ENCODE measurements at places on chromosomes 5 and 9.

DNA sequence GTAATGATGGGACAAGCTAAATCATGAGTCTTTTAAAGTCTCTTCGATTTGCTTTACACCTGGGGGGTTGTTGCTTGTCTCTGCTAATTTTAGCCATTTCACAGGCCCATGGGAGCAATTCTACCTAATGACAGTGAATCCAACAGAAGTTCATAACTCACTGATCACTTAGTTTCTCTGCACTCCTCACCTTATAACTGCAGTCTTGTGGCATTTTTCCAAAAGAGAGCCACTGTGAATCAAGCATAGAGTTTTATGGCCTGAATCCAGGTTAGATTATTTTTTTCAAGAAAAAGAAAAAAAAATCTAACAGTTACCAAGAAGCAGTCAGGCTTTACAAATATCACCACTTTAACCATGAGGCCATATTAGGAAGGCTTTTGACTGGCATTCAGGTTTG is 1.5 kb upstream of the IL7R start:
- DNase-seq: peak; percentile 64

- DNase-seq: no peak
Measured at GRCh38 chr5:143258559-143259253, 144.8 kb downstream of the NR3C1 start.

- DNase-seq: no peak
Measured at GRCh38 chr9:33619666-33620404, 95.8 kb downstream of the ANKRD18B start.

DNA sequence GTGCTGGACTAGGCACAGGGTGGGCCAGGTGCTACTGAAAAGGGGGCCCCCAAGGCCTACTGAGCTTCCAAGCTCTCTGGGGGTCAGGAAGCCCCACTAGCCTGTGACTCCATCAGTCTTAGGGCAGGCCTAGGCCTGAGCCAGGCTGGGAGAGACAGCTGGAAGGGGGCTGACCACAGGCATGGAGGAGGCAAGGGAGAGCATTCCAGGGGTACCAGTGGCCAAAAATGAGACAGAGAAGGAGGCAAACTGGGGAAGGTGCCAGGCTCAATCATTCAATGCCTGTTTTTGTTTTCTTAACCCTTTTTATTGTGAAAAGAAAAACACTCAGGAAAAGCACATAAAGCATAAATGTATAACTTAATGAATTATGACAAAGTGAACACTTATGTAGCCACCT is 26.2 kb upstream of the TCF7 start:
- DNase-seq: no peak

DNA sequence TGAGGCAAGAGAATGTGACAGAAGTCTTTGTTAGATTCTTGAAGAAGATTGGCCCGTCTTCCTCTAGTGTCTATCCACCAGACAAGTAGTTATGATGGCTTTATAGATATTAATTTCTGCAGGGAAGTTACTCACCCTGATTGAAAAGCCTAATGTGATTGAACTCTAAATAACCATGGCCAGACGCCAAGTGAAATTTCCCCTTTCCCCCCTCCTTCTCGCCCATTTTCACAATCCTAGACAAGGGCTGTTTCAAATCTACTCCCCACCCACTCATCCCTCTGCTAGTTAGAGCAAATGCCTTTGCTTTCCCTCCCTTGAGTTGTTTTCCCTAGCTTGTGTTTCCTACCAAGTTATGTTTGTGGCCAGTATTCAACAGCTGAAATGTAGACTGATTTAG is 182.5 kb downstream of the TMEM167A start:
- DNase-seq: no peak

- no peak for DNase-seq
Measured at GRCh38 chr5:172117977-172118701, 69.9 kb downstream of the STK10 start.

- peak; percentile 48 for DNase-seq
Measured at GRCh38 chr9:70340572-70340971, 73.9 kb downstream of the KLF9 start.

GRCh38 chr9:73141282-73141681 is 10.4 kb upstream of the ANXA1 start:
- no peak for DNase-seq

- DNase-seq: no peak
Measured at GRCh38 chr9:128913048-128913900, 7.5 kb upstream of the PHYHD1 start.

DNA sequence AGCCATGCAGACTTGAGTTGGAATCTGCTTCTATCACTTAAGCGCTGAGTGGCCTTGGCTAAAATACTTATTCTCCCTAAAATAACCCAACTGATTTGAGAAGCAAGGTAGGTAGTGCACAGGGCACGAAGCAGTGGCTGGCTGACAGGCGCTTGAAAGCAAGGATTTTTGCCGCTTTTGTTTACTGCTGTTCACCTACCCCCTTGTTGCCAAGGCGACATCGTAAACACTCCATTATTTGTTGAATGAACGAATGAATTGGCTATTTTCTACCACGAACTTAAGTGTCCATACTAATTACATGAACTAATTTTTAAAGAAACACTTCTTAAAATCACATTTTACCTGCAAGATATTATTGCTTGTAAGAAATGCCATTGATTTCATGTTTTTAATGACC is 98.0 kb downstream of the ANKH start:
- no peak for DNase-seq

GRCh38 chr9:7542693-7543092 is 256.9 kb downstream of the DMAC1 start:
- DNase-seq: no peak

- no peak for DNase-seq
Measured at GRCh38 chr9:93673839-93674334, 97.5 kb downstream of the PHF2 start.

- no peak for DNase-seq
Measured at GRCh38 chr9:83472221-83472665, 66.0 kb downstream of the FRMD3 start.

DNA sequence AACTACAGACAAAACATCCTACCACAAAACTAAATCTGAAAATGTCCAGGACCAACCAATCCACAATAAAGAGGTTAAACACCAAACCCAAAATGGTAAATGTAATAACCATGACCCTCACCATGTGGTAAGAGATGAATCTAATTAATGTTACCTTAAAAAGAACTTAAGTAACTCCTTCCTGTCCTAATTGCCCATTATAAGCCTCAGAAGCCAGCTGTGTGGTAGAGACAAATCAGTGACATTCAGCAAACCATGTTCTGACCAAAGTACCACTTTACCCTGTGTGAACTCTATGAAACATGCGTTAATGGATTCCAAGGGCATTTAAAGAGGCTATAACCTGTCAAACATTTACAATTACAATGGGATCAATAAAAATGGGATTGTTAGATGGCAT is 25.0 kb downstream of the LPAR1 start:
- DNase-seq: no peak

- DNase-seq: no peak
Measured at GRCh38 chr9:132894346-132894745, 15.6 kb downstream of the SPACA9 start.

GRCh38 chr5:141969783-141970771 is 1.2 kb downstream of the RNF14 start:
- peak; percentile 16 for DNase-seq

- no peak for DNase-seq
Measured at GRCh38 chr5:158970121-158970520, 129.6 kb downstream of the EBF1 start.

- no peak for DNase-seq
Measured at GRCh38 chr9:3954331-3955304, 345.2 kb downstream of the GLIS3 start.

DNA sequence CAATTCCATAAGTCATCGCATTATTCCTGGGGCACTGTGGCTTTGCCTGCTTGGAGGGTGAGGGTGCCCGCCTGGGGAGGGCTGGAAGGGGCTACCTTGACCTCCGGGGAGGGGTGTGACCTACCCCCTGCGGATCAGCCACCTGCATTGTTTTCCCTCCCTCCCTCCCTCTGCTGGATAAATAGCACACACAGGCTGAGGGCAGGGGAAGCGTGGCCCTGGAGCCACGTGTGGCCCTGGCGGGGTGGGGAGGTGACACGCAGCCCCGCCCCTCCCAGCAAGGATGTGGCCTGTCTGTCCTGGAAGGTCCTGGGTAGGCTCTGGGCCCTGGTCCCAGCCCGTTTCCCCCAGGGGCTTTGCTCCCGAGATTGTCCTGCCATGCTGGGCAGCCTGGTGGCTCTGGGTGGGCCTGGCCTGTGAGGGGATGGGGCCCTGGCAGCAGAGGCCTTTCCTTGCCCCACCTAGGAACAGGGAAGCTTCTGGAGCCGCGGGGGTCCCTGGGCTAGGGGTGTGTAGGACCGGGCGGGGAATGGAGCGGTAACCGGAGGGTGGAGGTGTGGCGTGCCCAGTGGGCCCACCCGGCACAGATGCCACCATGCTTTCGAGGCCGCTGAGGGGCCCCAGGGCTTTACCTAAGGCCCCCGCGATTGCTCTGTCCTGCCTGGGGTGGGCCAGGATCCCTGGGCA is 33.4 kb downstream of the RXRA start:
- DNase-seq: no peak

DNA sequence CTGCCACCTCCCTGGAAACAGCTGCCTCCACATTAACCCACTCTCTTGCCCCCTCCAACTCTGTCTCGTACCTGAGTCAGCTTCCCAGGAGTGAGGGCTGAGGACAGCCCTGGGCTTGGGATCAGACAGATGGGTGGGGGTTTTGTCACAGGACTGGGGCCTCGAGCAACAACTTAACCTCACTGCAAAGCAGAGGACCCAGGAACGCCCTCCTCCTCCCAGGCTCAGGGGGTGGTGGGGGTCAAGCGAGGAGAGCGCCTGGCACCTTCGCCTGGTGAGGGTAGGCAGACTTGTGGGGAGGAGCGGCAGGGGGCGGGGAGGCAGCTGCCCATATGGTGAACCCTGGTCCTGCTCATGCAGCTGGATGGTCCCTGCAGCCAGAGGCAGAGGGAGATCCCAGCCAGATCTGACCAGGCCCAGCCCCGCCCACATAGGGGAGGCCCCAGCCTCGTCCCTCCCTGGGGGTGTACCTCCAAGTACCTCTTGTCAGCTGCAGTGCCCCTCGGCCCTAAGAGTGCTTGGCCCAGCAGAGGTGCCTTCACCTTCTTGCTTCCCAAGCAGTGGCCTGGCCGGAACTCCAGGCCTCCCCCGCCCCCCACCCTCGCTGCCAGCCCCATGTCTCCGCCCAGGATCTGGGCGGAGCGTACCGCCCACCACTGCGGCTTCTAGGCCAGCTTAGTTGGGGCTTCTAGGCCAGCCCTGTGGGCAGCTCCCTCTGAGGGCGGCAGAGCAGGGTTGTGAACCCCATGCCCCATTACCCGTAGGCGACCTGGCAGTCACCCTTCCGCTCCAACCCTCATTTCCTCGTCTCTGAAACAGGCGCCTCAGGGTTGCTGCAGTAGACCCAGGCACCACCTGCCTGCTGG is at the start of gene SARDH:
TSS of gene SARDH (minus strand) at position 579 of the 866 bp plus-strand sequence. CDS start 4,179 bp downstream, outside the sequence.
- DNase-seq: peak; percentile 28

DNA sequence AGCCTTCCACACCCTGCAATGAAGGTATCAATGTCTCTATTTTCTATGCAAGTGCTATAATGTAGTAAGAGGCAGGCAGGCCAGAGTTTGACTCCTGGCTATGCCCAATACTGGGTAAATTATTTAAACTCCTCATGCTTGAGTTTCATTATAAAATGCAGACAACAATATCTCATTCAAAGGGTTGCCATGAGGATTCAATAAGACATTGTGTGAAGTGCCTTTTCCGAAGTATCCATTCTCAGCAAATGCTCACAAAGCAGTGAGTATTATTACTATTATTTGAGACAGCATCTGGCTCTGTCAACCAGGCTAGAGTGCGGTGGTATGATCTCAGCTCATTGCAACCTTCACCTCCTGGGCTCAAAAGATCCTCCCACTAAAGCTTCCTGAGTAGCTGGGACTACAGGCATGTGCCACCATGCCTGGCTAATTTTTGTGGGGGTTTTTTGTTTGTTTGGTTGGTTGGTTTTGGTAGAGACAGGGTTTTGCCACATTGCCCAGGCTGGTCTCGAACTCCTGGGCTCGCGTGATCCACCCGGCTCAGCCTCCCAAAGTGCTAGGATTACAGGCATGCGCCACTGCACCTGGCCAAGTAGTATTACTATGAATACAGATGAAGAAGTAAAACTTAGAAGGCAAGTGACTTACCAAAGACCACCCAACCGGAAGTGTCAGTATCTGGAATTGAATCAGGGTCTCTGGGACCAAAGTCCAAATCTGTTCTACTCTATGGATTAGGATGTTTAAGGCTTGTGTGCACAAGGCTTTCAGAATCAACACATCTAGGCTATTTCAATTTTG is 18.8 kb downstream of the ADAM19 start:
- no peak for DNase-seq

GRCh38 chr9:6997330-6997729 is 239.6 kb downstream of the KDM4C start:
- DNase-seq: no peak

DNA sequence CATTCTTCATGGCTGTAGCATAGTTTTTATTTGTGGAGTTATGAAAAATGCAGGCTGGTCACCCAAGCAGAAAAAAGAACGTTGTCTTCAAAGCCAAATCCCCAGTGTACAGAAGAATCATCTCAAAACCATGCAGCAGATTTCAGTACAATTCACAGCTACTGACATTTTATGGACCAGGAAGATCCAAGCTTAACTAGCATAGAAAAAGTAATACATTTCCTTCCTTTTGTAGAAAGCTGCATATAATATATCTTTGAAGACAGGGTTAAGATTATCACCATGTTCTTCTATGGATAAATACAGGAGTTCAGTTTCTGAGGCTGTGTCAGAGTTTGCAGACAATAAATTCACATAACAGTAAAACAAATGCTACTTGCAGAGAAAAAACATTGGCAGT is 1054.8 kb upstream of the C9orf72 start:
- no peak for DNase-seq

- DNase-seq: no peak
Measured at GRCh38 chr5:522116-522515, 2.1 kb downstream of the SLC9A3 start.

DNA sequence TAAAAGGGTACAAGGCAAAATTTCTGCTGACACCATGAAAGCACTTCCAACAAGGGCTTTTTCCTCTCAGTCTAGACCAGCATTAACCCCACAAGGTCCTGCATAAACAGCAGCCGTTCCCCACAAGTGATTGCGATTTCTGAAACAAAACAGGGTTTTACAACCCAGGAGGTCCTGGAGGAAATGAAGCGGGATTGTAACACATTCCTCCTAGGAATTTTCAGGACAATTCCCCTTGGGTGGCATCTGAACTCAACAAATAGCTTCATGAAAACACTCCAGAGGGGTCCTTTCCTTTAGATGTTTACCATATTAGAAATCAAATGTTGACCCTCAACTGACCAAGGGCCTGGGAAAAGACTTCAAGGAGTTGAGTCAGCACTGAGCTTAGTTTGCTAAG is 36.7 kb upstream of the SHC3 start:
- DNase-seq: no peak

GRCh38 chr5:132822650-132823480 is 7.6 kb downstream of the SHROOM1 start:
- no peak for DNase-seq

GRCh38 chr9:83242066-83242465 is 179.1 kb upstream of the RASEF start:
- DNase-seq: no peak

DNA sequence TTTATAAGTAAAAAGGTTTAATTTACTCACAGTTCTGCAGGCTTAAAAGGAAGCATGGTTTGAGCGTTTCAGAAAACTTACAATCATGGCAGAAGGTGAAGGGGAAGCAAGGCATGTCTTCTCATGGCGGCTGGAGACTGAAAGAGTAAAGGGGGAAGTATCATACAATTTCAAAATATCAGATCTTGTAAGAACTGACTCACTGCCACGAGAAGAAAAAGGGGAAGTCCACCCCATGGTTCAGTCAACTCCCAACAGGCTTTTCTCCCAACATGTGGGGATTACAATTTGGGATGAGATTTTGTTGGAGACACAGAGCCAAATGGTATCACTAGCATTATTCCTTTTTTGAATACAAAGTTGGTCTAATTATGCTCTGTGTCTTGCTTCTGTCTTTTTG is 627.9 kb upstream of the ST8SIA4 start:
- no peak for DNase-seq

All from CD4-positive, alpha-beta T cell treated with Interleukin-4 for 1 hour (primary cell).